NCI-H1417 treated with DMSO at 0.1 percent for 48 hours (cell line): ENCODE measurements at places on chromosomes 13 and 19.

DNA sequence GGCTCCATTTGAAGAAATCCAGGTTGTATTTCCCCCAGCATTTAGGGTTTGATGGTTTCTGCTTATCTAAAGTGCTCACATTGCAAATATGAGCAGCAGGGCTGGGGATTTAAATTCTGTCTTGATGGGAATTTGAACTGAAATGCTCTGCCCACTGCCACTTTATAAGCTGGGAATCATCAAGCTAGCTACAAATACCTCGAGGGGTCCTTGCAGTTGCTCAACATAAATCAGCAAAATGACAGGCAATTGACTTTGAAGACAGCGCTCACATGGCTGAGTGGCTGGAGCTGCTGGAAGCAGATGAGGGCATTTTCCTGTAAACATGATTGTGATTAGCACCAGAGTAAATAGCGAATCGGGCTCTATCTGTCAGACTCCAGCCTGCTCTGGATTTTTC, 39.4 kb upstream of the MEDAG start:
- peak; percentile 24 for DNase-seq

- DNase-seq = no peak
These were observed 14.2 kb upstream of the ZNF91 start for GRCh38 chr19:23409392-23410048.

GRCh38 chr19:46076951-46077814, 36.4 kb upstream of the IGFL4 start:
- peak; percentile 52 for DNase-seq

GRCh38 chr19:7460562-7460966, 28.3 kb downstream of the PEX11G start:
- DNase-seq = no peak

GRCh38 chr13:48784916-48785548, 131.3 kb downstream of the CYSLTR2 start:
- no peak for DNase-seq

GRCh38 chr13:84843368-84843767, 955.9 kb downstream of the SLITRK6 start:
- DNase-seq = no peak

DNA sequence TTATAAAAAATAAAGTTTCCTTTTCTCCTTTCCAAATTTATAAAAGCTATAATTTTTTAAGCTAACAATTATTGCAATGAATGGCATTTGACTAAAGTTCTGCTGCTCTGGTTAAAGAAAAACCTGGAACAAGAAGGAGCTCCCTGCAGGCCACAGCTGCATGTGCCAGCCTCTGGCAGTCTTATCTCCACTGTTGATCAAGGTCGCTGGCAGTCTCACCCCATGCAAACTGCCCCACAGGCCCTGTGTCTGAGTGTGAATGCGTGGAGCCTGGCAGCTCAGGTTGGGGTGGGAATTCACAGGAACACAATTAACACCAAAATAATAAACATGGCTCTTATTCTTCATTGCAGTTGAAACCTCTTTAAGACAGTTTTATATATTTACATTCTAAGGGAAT, 30.2 kb upstream of the FREM2 start:
- DNase-seq = no peak
